Smooth muscle cell of the brain vasculature (primary cell): ENCODE measurements at places on chromosomes 5 and 9.

GRCh38 chr5:181149806-181150733 is 2.7 kb downstream of the OR2V2 start:
- DNase-seq = no peak

DNA sequence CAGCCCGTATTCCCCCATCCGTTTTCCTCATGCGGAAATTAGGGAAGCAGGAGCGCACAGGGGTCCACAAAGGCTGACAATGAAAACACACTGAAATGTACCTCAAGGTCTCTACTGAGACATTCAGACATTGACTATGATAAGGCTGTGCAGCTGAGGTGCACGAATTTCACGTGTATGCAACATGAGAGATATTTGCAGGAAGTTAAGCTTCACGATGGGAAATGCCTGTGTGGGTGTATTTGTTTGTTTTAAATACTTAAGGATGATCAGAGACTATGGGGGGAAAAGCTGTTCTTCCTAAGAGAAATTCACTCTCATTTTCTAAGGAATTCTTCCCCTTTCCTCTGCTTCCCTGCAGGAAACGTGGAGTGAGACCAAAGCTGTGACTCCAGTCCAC is 2.6 kb upstream of the SPATA31E1 start:
- DNase-seq = no peak

DNA sequence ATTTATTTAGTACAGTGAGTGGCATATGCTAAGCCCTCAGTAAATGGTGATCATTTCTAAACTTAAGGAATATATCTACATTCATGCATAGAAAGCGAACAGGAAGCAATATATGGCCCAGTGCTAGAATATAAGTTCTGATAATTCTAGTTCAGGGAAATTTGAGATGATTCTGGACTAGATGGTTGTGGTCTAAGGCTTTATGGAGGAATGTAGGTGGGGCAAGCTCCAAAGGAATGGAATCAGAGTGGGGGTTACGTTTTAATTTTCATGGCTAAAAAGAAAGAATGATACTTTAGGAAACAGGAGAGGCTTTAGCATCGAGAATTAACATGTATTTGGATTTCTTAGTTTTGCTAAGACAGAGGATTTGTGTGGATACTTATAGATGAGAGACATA is 56.1 kb downstream of the MTREX start:
- DNase-seq = no peak

GRCh38 chr9:87309236-87309635 is 188.4 kb upstream of the DAPK1 start:
- DNase-seq = no peak

- no peak for DNase-seq
These were observed 332.9 kb downstream of the CWC27 start for GRCh38 chr5:65101632-65102100.

GRCh38 chr5:73701566-73701965 is 75.6 kb downstream of the ARHGEF28 start:
- DNase-seq = no peak

DNA sequence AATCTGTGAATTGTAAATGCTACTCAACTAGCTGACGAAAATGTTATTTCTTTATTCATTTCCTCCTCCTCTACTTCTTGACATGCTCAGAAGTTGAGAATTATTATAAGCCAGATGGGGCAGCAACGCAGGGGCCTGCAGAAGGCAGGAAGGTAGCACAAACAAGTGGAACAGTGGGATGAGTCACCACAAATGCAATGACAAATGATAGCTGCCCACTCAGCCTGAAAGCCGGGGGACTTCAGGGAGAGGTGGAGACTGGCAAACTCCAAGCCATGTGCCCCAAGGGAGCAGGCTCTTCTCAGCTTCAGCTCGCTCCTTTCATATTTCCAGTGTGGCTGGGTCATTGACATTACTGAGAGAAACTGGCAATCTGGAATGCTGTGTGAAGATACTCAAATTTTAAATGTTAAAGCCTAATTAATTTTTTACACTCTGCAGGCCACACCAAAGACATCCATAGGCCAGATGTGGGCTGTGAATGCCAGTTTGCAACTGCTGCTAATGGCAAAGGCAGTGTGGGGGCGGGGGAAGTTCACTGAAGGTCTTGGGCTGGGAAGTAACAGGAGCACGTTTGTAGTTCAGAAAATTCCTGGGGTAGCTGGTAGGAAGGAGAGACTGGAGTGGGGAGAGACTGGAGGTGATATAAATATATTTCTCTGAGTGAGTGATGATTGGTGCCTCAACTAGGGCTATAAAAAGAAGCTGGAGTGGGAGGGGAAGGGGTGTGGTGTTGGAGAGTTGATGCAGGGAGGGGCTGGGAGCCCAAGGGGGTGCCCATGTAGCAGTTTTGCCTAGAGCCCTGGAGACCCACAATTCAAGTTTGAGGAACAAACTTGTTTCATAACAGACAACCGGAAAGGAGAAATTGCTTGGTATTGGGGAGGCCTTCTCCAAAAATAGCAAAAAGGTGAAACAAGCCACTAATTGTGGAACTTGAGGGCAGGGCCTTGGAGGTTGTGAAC is 20.8 kb upstream of the ADRB2 start:
- DNase-seq = no peak

DNA sequence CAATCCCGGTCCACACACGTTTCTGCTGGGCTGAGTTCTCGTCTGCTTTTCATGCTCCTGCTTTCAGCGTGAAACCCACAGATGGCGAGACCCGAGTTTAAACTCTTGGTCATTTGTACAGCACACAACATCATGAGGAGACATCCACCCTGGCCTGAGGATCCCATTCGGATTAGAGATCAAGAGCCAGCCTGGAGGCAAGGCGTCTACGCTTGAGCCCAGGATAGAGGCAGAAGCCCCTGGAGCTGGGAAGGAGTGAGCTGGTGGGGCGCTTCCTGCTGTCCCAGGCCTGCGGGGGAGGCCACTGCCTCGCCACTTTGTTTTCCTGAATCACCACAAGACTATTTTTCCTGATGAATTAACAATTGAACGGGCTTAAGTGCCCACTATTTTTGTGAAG is 281.9 kb upstream of the IRX4 start:
- no peak for DNase-seq

DNA sequence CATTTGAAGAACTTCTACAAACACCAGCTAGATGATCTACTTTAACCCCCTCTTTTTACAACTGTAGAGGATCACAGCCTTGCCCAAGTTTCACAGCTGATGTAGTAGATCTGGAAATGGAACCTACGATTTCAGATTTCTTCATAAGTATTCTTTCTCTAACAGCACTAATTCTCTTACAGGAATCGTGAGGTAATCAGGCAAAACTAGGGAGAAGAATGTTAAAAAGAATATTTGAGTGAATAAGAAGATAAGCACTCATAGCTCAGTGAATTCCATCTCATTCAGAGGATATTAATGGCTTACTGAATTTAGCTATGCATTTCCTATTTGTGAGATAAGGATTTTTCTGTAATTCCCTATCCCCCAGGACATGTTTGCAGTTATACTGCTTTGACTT is 42.1 kb downstream of the NADK2 start:
- no peak for DNase-seq

GRCh38 chr9:98419260-98419603 is 163.8 kb upstream of the TBC1D2 start:
- DNase-seq = no peak

DNA sequence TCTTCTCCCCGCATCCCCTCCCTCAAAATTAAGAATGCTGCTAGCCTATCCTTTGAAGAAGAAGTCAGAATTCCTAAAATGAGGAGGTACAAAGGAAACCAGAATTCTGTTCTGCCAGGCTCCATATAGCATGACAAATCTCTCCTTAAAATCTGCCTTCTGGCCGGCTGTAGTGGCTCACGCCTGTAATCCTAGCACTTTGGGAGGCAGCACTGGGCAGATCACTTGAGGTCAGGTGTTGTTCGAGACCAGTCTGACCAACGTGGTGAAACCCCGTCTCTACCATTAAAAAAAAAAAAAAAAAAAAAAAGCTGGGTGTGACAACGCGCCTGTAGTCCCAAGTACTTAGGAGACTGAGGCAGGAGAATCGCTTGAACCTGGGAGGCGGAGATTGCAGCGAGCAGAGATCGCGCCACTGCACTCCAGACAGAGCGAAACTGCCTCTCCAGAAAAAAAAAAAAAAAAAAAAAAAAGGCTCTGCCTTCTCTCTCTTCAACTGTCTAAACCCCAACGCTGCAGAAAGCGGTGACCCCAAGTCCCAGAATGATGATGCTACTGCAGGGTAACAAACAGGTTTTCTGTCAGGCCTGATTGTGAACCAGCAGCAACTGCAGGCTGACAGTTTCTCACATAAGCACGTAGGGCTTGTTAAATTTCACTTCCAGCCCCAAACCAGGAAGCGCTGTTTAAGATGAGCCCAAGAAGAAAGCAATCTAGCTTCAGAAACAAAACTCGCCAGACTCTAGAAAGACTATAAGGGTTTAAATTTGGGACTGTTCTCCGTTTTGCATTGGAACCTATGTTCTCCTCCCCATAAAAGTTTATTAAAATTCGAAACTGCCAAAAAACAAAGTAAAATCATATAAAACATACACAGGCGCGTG is 963 bp upstream of the CAST start:
- no peak for DNase-seq

GRCh38 chr9:110802416-110803035 is 133.9 kb downstream of the MUSK start:
- DNase-seq = no peak

DNA sequence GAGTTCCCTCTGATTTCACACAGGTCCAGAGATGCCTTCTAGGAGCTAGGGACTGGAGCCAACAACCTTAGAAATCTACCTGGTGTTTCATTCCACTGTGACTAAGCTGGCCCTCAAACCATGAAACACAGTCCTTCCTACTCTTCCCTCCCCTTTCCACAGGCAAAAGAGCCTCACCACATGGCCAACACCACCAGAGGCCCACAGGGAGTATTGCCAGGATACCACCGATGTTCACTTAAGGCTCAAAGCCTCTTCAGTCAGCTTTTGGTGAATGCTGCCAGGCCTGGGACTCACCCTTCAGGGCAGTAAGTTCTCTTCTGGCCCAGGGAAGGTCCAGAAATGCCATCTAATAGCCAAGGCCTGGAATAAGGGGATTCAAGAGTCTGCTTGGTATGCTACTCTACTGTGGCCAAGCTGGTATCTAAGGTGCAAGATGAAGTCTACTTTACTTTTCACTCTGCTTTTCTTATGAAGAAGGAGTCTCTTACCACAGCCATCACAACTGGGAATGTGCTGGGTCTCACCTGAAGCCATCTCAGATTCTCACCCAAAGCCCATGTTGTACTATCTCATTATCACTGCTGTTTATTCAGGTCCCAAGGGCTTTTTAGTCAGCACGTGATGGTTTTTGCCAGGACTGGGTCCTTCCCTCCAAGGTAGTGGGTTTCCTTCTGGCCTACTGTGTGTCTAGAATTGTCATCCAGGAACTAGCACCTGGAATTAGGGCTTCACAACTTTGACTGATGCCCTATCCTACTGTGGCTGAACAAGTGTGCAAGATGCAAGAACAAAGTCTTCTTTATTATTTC is 1018.4 kb downstream of the TAF11L14 start:
- no peak for DNase-seq

GRCh38 chr5:67235399-67236110 is 39.0 kb upstream of the CD180 start:
- no peak for DNase-seq

DNA sequence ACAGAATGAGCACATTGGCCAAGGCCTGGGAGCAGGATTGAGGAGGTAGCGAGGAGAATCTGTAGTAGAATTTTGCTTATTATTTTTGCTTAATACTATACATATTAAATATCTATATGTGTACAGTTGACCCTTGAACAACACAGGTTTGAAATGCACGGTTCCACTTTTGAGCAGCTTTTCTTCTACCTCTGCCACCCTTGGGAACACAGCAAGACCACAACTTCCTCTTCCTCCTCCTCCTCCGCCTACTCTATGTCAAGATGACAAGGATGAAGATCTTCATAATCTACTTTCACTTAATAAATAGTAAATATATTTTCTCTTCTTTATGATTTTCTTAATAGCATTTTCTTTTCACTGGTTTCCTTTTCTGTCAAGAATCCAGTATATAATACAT is 541.4 kb downstream of the KCTD16 start:
- DNase-seq = no peak

- no peak for DNase-seq
These were observed 499.1 kb upstream of the MPDZ start for GRCh38 chr9:13778631-13779030.

DNA sequence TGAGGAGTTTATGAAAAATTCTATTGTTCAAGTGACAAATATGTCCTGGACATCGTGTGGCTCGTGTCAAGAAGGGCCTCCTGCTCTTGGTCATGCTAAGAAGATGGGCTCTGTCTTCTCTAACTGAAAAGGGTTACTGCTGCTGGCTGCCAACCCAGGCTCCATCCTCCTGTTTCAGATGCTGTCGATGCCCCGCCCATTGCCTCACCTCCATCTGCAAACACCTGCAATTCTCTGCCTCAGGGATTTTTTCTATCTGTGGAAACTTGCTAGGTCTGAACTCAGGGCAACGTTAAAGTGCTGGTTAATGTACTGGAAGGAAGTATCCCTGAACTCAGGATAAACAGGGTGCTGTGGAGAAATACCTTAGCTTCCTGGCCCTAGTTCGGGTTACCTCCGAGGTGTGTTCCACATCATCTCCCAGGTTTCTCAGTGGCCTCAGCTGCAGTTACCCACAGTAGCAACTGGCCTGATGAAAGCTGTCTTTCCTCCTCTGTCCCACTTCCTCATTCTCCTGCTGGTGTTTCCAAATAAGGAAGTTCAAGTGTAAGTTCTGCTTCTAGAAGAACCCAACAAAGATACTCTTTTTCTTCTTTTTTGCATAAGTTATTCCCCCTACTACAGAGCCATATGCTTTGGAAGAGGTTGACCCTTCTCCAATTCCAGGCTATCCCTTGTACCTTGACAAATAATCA is 151.7 kb upstream of the SMIM23 start:
- no peak for DNase-seq

- DNase-seq = no peak
These were observed 8.7 kb upstream of the GRIN1 start for GRCh38 chr9:137130176-137130755.

- DNase-seq = no peak
These were observed 25.0 kb upstream of the CCNH start for GRCh38 chr5:87437724-87438123.

- no peak for DNase-seq
These were observed 310.9 kb downstream of the EFNA5 start for GRCh38 chr5:107359916-107360234.

DNA sequence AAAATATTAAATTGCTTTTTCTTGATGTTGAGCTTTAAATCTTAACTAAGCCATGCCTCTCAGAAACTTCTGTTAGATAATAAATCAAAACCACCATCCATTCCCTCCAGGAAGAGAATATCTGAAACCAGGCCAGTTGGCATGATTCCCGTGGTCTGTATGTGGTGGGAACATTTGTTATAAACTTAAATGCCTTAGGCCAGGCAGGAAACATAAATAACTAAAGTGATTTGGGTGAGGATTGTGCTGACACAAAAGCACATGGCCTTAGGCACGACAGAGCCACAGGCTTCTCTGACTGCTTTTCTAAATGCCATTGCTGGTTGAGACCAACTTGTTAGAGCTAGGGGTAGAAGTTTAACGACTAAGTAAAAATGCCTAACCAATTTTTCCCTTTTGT is 255.9 kb downstream of the GABRG2 start:
- no peak for DNase-seq

GRCh38 chr9:81077572-81077971 is 611.8 kb downstream of the TLE1 start:
- DNase-seq = no peak
